Effector memory CD4-positive, alpha-beta T cell (primary cell): ENCODE measurements at places on chromosomes 2 and 18.

GRCh38 chr2:95722131-95722697 is 130.4 kb downstream of the TRIM43 start:
- no peaks in the 10 kb centered on the region for H3K27me3 ChIP-seq
- no peaks in the 10 kb centered on the region for H3K36me3 ChIP-seq
- H3K4me3 ChIP-seq = no peak overlapping the region
- DNase-seq = no peak
- H3K4me1 ChIP-seq = no peaks in the 10 kb centered on the region

DNA sequence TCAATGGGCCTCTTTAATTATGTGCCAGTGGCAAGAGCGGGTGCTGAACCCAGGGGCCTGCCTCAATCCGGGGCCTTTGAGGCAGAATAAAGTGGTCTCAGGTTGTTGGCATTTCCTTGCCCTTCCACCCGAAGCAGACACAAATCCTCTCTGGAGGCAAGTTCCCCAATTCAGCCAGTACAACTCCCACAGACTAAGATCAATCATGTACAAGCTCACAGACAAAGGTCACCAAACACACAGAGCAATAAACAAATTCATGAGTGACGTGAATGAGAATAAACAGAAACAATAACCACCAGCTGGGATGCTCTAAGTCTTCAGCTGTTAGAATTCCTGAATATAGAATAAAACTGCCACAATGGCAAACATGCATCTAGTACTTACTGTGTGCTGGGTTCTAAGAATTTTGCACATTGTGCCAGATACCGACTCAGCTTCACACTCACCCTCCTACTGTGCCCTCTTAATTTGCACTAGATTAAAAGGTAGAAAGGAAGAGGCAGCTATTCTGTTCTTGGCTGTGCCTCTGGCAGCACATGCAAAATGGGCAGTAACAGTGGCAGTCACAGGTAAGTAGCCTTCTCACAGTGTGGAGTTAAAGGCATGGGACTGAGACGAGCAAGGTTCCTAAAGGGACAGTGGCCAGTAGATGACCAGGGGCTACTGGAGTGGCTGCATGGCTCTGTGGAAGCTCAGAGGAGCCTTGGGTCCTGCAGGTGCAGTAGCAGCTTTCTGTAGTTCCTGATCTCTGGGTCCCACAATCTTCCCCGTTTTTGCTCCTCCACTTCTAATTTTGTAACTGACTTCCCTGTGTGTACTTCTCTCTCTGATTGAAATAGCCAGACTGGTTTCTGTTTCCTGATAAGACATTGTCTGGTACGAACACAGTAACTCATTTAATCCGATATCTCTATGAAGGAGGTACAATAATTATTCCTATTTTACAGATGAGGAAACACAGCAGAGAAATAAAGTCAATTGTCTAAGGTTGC is 34.6 kb upstream of the IL1B start:
- DNase-seq = no peak
- no peak overlapping the region for H3K4me3 ChIP-seq
- H3K36me3 ChIP-seq = no peaks in the 10 kb centered on the region
- H3K27me3 ChIP-seq = no peaks in the 10 kb centered on the region
- H3K27ac ChIP-seq = no peak overlapping the region

GRCh38 chr18:77530732-77531131 is 281.1 kb downstream of the GALR1 start:
- H3K27ac ChIP-seq = no peak overlapping the region
- no peaks in the 10 kb centered on the region for H3K36me3 ChIP-seq
- DNase-seq = no peak
- no peaks in the 10 kb centered on the region for H3K27me3 ChIP-seq

- H3K4me3 ChIP-seq = no peak overlapping the region
- no peak overlapping the region for H3K27ac ChIP-seq
- no peak for DNase-seq
- H3K4me1 ChIP-seq = no peaks in the 10 kb centered on the region
- no peaks in the 10 kb centered on the region for H3K36me3 ChIP-seq
- no peaks in the 10 kb centered on the region for H3K27me3 ChIP-seq
Measured at GRCh38 chr2:58098254-58099095, 51.9 kb downstream of the VRK2 start.

GRCh38 chr2:96240341-96241038 is 25.3 kb downstream of the TMEM127 start:
- no peak overlapping the region for H3K27ac ChIP-seq
- no peak for DNase-seq
- H3K4me1 ChIP-seq = peaks cover 21% of the 10 kb centered on the region
- no peaks in the 10 kb centered on the region for H3K27me3 ChIP-seq
- no peak overlapping the region for H3K4me3 ChIP-seq
- H3K36me3 ChIP-seq = no peaks in the 10 kb centered on the region

GRCh38 chr2:112483042-112483473 is 1.1 kb downstream of the TTL start:
- H3K27ac ChIP-seq = peak overlapping the region; percentile 63
- H3K4me1 ChIP-seq = peaks cover 10% of the 10 kb centered on the region
- H3K4me3 ChIP-seq = peak overlapping the region; percentile 86
- no peak for DNase-seq
- H3K36me3 ChIP-seq = no peaks in the 10 kb centered on the region
- no peaks in the 10 kb centered on the region for H3K27me3 ChIP-seq

- H3K27ac ChIP-seq = no peak overlapping the region
- H3K36me3 ChIP-seq = no peaks in the 10 kb centered on the region
- peaks cover 13% of the 10 kb centered on the region for H3K27me3 ChIP-seq
Measured at GRCh38 chr2:25050128-25050527, 8.3 kb downstream of the EFR3B start.

- H3K27ac ChIP-seq = no peak overlapping the region
- DNase-seq = no peak
- H3K4me3 ChIP-seq = no peak overlapping the region
- no peaks in the 10 kb centered on the region for H3K4me1 ChIP-seq
- no peaks in the 10 kb centered on the region for H3K27me3 ChIP-seq
Measured at GRCh38 chr18:25813110-25813509, 277.3 kb downstream of the SS18 start.

DNA sequence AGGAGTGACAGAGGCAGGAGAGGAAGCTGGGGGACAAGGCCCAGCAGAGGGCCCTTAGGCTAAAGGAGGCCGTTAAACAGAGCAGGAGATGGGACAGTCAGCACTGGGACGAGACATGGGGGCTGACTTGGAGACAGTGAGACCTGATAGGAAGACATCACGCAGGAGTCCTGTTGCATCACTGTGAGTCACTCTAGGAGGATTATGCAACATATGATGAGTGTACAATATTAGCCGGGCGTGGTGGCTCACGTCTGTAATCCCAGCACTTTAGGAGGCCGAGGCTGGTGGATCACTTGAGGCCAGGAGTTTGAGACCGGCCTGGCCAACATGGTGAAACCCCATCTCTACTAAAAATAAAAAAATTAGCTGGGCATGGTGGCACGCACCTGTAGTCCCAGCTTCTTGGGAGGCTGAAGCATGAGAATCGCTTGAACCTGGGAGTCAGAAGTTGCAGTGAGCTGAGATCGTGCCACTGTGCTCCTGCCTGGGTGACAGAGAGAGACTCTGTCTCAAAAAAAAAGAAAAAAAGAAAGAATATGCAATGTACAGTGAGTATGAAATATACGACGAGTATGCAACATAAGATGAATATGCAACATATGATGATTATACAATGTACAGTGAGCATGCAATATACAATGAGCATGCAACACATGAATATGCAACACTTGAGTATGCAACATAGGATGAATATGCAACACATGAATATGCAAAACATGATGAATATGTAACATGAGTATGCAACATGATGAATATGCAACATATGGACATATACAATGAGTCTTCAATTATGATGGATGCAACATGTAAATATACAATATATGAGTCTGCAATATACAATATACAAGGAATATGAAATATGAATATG is 83.3 kb upstream of the ID2 start:
- no peak overlapping the region for H3K27ac ChIP-seq
- no peaks in the 10 kb centered on the region for H3K27me3 ChIP-seq
- no peak overlapping the region for H3K4me3 ChIP-seq
- H3K36me3 ChIP-seq = no peaks in the 10 kb centered on the region

- no peak for DNase-seq
- H3K36me3 ChIP-seq = peaks cover 4% of the 10 kb centered on the region
- no peaks in the 10 kb centered on the region for H3K27me3 ChIP-seq
- H3K4me3 ChIP-seq = no peak overlapping the region
Measured at GRCh38 chr2:106140113-106140512, 54.0 kb downstream of the UXS1 start.

GRCh38 chr2:212451786-212452231 is 86.8 kb downstream of the ERBB4 start:
- no peaks in the 10 kb centered on the region for H3K36me3 ChIP-seq
- DNase-seq = no peak
- no peaks in the 10 kb centered on the region for H3K4me1 ChIP-seq
- no peak overlapping the region for H3K4me3 ChIP-seq
- no peaks in the 10 kb centered on the region for H3K27me3 ChIP-seq
- no peak overlapping the region for H3K27ac ChIP-seq

- no peaks in the 10 kb centered on the region for H3K36me3 ChIP-seq
- H3K27ac ChIP-seq = no peak overlapping the region
- no peak overlapping the region for H3K4me3 ChIP-seq
- no peaks in the 10 kb centered on the region for H3K4me1 ChIP-seq
- DNase-seq = no peak
Measured at GRCh38 chr18:49725809-49726674, 87.3 kb downstream of the ACAA2 start.

DNA sequence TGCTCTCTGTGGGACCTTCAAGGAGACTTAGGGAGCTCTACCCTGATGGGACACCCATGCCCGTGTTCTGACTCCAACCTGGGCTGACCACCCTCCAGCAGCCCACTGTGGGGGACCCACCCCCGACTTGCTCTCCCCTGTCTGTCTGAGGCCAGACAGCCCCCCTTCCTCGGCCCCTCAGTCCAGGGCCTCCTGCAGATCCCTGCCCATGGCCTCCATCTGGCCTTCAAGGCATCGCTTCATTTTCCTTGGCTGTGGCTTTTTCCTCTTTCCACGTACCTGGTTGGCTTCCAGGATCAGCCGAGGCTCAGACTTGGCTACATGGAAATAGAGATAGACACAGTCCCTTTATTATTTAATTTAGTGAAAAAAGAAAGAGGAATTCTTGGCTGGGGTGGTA is 290.0 kb downstream of the CYP26B1 start:
- no peak overlapping the region for H3K4me3 ChIP-seq
- H3K27ac ChIP-seq = no peak overlapping the region
- H3K4me1 ChIP-seq = no peaks in the 10 kb centered on the region
- H3K36me3 ChIP-seq = no peaks in the 10 kb centered on the region
- DNase-seq = no peak
- no peaks in the 10 kb centered on the region for H3K27me3 ChIP-seq

DNA sequence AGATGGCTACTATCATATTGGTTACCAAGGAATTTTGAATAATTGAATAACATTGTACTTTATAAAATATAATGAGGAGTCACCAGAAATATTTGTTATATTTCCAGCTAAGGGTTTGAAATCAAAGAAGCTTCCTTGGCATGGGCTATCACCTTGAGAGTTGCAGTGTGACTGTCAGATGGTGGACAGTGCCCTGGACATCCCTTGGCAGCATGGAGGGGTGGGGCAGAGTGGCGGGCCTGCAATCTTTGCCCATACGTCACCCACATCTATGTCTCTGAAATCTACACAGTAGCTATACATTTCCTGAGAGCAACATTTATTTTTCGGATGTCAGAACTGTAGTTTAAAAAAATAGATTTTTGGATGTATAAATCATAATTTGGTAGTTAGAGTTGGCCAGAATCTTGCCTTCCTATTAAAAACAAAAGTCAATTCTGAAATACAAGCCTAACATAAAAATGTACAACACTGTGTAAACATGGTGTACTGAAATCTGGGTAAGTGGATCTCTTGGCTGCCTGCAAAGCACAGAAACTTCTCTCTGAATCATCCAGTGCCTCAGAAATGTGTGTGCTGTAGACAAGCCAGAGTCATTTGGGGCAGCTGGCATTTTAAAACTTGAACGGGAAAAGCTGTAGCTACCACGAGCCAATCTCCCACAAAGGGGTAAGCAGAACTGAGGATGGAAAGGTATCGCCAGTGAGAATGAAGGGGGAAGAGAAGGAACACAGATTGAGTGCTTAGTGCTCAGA is 124.2 kb upstream of the ARHGAP28 start:
- no peaks in the 10 kb centered on the region for H3K4me1 ChIP-seq
- H3K36me3 ChIP-seq = no peaks in the 10 kb centered on the region
- no peaks in the 10 kb centered on the region for H3K27me3 ChIP-seq
- H3K27ac ChIP-seq = no peak overlapping the region
- DNase-seq = no peak

GRCh38 chr2:42105330-42106256 is 57.8 kb downstream of the PKDCC start:
- H3K27me3 ChIP-seq = no peaks in the 10 kb centered on the region
- no peaks in the 10 kb centered on the region for H3K36me3 ChIP-seq
- H3K4me3 ChIP-seq = peak overlapping the region; percentile 33
- peak overlapping the region; percentile 99 for H3K27ac ChIP-seq
- DNase-seq = peak; percentile 72

DNA sequence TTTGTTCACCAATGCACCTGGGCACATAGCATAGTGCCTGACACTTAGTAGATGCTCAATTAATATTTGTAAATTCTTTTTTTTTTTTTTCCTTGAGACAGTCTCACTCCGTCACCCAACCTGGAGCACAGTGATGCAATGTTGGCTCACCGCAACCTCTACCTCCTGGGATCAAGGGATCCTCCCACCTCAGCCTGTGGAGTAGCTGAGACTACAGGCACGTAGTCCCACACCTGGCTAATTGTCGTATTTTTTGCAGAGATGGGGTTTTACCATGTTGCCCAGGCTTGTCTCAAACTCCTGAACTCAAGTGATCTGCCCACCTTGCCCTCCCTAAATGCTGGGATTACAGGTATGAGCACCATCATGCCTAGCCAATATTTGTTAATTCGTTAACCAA is 23.2 kb upstream of the LPIN2 start:
- no peaks in the 10 kb centered on the region for H3K27me3 ChIP-seq
- no peaks in the 10 kb centered on the region for H3K4me1 ChIP-seq
- DNase-seq = no peak
- no peak overlapping the region for H3K4me3 ChIP-seq
- H3K36me3 ChIP-seq = no peaks in the 10 kb centered on the region

- H3K27me3 ChIP-seq = no peaks in the 10 kb centered on the region
- no peaks in the 10 kb centered on the region for H3K36me3 ChIP-seq
- H3K27ac ChIP-seq = no peak overlapping the region
- no peaks in the 10 kb centered on the region for H3K4me1 ChIP-seq
- H3K4me3 ChIP-seq = no peak overlapping the region
- DNase-seq = no peak
Measured at GRCh38 chr2:223043164-223043941, 8.6 kb upstream of the KCNE4 start.

- no peak overlapping the region for H3K4me3 ChIP-seq
- no peak for DNase-seq
- H3K27me3 ChIP-seq = no peaks in the 10 kb centered on the region
- no peak overlapping the region for H3K27ac ChIP-seq
Measured at GRCh38 chr2:205868773-205869333, 186.6 kb downstream of the NRP2 start.

GRCh38 chr18:45282101-45282812 is 333.0 kb upstream of the SLC14A2 start:
- no peaks in the 10 kb centered on the region for H3K4me1 ChIP-seq
- H3K27me3 ChIP-seq = no peaks in the 10 kb centered on the region
- H3K4me3 ChIP-seq = no peak overlapping the region
- DNase-seq = no peak
- H3K36me3 ChIP-seq = no peaks in the 10 kb centered on the region
- H3K27ac ChIP-seq = no peak overlapping the region
